MCF 10A (cell line): ENCODE measurements at places on chromosomes 2 and 18. TPM values are rescaled to one million over a fixed set of nuclear protein-coding genes. Genes with fewer than 3 reads are reported as not detected.

GRCh38 chr2:112757265-112757664, 7.1 kb downstream of the CKAP2L start:
- no peak overlapping the region for H3K4me3 ChIP-seq
- H3K4me1 ChIP-seq = peaks cover 31% of the 10 kb centered on the region
- DNase-seq = peak; percentile 45
- no peaks in the 10 kb centered on the region for H3K27me3 ChIP-seq
- H3K27ac ChIP-seq = peak overlapping the region; percentile 23

DNA sequence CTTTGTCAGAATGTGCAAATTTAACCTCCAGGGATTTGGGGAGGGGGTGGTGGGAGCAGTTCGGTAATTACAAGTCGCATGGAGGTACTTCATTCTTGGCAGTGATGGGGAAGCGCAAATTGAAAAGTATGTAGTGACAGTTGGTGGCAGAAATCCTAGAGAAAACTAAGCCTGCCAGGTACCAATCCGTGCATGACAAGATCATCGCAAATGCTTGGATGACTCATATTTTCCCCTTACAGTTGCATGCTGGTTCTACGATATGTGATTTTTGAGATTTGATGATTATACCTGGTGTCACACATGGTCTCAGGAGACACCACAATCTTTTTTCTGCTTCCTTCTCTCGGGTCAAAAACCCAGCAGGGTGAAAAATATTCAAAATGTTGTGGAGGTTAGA, 479.7 kb upstream of the ID2 start:
- no peak overlapping the region for H3K27ac ChIP-seq
- no peak overlapping the region for H3K4me3 ChIP-seq
- no peaks in the 10 kb centered on the region for H3K27me3 ChIP-seq

The ERFE gene
- total RNA-seq = 14.5 and 18.1 TPM in 2 replicates

DNA sequence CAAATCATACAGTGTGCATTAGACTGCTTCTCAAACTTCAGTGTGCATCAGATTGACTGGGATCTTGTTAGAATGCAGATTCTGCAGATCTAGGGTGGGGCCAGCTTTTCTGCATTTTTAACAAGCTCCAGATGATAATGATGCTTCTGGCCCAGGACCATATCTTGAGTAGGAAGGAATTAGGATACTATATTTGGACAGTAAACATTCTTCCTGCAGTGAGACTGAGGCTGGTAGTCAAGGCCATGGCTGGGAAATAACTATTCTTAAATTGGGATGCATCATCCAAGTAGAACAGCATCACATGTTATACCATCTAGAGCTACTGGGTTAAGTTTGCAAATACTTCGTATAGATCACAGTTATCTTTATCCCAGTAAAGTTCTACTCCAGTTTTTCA, 28.4 kb upstream of the ARMC9 start:
- H3K4me1 ChIP-seq = no peaks in the 10 kb centered on the region
- H3K27me3 ChIP-seq = no peaks in the 10 kb centered on the region
- no peak for DNase-seq
- H3K36me3 ChIP-seq = peaks cover 81% of the 10 kb centered on the region
- no peak overlapping the region for H3K4me3 ChIP-seq
- H3K27ac ChIP-seq = no peak overlapping the region

DNA sequence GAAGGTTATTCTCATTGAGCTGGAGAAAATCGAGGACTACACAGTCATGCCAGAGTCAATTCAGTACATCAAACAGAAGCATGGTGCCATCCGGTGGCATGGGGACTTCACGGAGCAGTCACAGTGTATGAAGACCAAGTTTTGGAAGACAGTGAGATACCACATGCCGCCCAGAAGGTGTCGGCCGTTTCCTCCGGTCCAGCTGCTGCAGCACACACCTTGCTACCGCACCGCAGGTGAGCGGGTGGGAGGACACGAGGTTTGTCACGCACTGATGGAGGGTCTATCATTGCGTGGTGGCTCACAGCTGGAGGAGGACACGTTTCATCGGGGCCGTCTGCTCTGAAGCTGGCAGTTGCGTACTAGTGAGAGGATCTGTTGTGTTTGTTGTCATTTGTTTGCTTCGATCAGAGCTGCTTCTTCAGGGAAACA, 48.2 kb downstream of the IL1RL2 start:
- no peak for DNase-seq
- H3K36me3 ChIP-seq = no peaks in the 10 kb centered on the region
- no peak overlapping the region for H3K27ac ChIP-seq
- H3K4me3 ChIP-seq = no peak overlapping the region
- no peaks in the 10 kb centered on the region for H3K27me3 ChIP-seq

The ACSL3 gene
- total RNA-seq = 183 and 203 TPM in 2 replicates

GRCh38 chr2:143148757-143149156, 19.5 kb downstream of the ARHGAP15 start:
- H3K27me3 ChIP-seq = peaks cover 5% of the 10 kb centered on the region
- H3K4me1 ChIP-seq = peaks cover 7% of the 10 kb centered on the region
- H3K4me3 ChIP-seq = no peak overlapping the region

DNA sequence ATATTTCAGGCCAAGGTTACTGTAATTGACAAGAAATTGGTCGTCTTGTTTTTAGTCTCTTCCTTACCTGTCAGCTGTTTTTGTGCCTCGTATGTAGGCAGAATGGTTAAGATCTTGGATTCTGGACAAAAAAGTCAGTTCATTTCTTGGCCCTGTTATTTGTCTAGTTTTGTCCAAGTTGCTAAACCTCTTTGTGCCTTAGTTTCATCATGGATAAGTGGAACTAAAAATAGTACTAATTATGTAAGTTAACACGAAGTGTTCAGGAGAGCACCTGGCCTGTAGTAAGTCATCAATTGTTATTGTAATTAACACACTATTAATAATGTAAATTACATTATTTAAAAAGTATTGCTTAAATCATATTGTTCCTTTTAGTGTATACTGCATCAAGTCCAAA, 148.0 kb downstream of the PARD3B start:
- H3K27me3 ChIP-seq = no peaks in the 10 kb centered on the region
- H3K4me1 ChIP-seq = peaks cover 4% of the 10 kb centered on the region
- no peak for DNase-seq
- no peak overlapping the region for H3K4me3 ChIP-seq
- H3K36me3 ChIP-seq = no peaks in the 10 kb centered on the region

- no peaks in the 10 kb centered on the region for H3K27me3 ChIP-seq
- DNase-seq = no peak
- no peaks in the 10 kb centered on the region for H3K36me3 ChIP-seq
- H3K27ac ChIP-seq = no peak overlapping the region
- no peak overlapping the region for H3K4me3 ChIP-seq
Measured at GRCh38 chr2:118805064-118805690, 42.3 kb downstream of the EN1 start.

DNA sequence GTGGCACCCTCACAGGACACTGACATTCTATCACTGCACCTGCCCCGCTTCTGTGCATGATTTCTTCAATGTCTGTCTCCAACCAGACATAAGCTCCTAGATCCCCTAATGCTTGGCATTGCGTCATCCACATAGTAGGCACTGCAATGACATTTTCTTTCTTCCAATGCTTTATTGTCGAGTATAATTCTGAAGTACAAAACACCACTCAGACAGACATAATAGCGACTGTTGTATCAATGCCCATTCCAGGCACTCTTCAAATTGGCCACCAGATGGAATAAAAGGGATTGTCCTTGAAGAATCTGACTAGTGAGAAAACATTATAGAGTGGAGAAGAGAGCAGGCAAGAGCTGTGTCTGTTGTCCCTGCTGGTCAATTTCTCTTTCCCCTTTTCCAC, 89.0 kb downstream of the LPIN1 start:
- no peaks in the 10 kb centered on the region for H3K27me3 ChIP-seq
- no peaks in the 10 kb centered on the region for H3K36me3 ChIP-seq
- H3K4me3 ChIP-seq = no peak overlapping the region

DNA sequence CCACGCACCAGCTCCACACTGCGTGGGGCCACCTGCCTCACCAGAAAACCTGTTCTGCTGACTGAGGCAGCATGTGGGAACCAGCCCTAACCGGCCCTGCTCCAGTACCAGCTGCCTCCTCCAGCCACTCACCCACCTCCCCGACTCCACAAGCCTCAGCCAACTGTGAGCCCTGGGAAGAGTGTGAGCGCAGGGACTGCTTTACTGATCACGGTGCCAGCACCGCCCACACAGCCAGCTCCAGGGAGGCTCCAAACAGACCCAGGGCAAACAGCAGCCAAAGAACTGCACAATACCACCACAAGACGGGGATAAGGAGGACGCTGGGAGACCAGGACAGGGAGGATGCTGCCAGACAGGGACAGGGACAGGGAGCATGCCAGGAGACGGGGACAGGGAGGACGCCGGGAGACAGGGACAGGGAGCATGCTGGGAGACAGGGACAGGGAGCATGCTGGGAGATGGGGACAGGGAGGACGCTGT, 28.4 kb downstream of the EIPR1 start:
- peaks cover 24% of the 10 kb centered on the region for H3K36me3 ChIP-seq
- no peak overlapping the region for H3K27ac ChIP-seq
- H3K4me1 ChIP-seq = no peaks in the 10 kb centered on the region
- no peak overlapping the region for H3K4me3 ChIP-seq
- no peak for DNase-seq

DNA sequence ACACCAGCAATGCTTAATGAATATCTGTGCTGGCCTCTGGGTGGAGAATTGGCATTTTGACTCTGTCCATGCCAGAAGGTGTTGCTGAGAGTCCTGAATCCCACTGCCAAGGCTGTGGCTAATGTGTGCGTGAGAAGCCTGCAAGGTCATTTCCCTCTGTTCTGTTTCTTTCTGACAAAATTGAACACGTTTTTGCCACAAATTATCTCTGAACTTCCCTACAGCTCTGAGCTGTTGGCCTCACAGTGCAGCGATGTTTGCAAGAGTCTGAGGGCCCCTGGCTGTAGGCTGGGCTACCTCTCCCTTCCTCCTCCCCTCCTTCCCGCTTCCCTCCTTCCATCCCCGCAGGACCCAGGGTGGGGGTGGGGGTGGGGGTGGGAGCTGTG, 154.1 kb upstream of the HS6ST1 start:
- H3K27ac ChIP-seq = no peak overlapping the region
- DNase-seq = no peak
- H3K27me3 ChIP-seq = no peaks in the 10 kb centered on the region
- no peaks in the 10 kb centered on the region for H3K4me1 ChIP-seq
- H3K36me3 ChIP-seq = no peaks in the 10 kb centered on the region
